Cerebellum (tissue), 4 donors: ENCODE measurements at places on chromosomes 16 and 17.

- no peak for DNase-seq
Measured at GRCh38 chr16:30846649-30847402, 47.1 kb downstream of the BCL7C start.

DNA sequence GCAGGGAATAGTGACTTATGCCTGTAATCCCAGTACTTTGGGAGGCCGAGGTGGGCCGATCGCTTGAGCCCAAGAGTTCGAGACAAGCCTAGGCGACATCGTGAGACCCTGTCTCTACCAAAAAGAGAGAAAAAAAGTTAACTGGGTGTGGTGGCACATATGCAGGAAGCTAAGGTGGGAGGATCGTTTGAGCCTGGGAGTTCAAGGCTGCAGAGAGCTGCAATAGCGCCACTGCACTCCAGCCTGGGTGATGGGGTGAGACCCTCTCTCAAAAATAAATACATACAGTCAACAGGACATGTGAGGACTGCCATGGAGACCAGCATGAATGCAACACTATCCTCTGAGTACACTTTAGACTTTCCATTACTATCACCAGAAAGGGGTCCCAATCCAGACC is 15.4 kb upstream of the ST6GALNAC2 start:
- DNase-seq, result no peak

- no peak for DNase-seq
Measured at GRCh38 chr17:68710976-68711375, 109.8 kb upstream of the FAM20A start.

GRCh38 chr17:38325221-38325851 is 18.4 kb downstream of the GPR179 start:
- no peak for DNase-seq

DNA sequence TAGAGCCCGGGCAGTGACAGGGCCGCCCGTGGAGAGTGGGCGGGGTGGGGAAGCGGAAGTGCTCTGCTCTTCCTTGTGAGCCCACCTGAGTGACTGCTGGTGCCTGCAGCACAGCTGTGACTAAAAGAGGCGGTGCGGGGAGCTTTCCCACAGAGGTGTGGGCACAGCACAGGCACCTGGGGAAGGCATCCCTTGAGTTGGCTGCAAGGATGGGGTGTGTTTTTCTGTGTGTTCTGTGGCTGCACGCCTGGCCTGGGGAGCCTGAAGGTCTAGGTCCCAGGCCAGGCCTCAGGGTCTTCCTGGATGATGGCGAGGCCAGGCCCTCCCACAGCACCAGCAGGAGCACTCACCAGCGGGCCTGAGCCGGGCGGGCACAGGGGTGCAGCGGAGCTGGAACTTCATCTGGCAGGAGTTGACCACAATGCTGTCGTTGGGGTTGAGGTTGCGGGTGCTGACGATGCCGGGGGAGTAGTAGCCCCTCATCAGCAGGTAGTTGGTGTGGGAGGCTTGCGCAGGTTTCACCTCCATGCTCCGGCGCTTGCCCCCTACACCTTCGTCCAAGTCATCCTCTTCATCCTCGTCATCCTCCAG is 67.1 kb downstream of the IL21R start:
- DNase-seq, result no peak

DNA sequence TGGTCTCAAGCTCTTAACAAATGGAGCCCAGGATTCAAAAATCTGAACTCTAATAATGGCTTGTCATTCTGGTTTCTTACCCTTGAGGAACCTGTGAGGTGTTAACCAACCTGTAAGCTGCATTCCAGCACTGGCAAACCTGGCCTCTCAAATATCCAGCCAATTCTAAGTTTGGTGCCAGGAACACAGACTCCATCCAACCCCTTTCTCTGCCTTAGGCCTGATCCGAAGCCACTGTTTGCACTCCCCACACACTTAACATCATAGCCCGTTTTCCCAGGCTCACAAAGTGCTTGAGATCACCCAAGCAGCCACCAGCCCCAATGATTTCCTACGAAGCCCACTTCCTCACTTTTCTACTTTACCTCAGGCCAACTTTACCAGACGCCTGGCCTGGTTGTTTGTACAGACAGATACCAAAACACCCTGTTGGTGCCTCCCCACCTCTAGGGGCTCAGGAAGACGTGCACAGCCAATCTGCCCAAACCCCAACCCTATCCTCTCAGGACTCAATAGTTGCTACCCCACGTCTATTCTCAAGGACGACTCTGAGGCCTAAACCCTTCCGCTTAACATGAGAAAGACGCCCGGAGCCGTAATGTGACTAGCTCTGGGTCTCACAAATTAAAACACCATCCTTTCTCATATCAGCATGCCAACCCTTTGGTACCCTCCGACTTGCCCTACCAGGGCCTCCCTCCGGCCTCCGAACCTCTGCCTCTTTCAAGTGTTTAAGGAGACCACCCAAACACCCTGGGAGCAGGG is 3.2 kb upstream of the PER1 start:
- DNase-seq, result no peak

- peak; percentile 89 for DNase-seq
Measured at GRCh38 chr17:81020767-81021497, 14.0 kb upstream of the BAIAP2 start.

GRCh38 chr17:13734880-13735279 is 133.2 kb upstream of the HS3ST3A1 start:
- no peak for DNase-seq

DNA sequence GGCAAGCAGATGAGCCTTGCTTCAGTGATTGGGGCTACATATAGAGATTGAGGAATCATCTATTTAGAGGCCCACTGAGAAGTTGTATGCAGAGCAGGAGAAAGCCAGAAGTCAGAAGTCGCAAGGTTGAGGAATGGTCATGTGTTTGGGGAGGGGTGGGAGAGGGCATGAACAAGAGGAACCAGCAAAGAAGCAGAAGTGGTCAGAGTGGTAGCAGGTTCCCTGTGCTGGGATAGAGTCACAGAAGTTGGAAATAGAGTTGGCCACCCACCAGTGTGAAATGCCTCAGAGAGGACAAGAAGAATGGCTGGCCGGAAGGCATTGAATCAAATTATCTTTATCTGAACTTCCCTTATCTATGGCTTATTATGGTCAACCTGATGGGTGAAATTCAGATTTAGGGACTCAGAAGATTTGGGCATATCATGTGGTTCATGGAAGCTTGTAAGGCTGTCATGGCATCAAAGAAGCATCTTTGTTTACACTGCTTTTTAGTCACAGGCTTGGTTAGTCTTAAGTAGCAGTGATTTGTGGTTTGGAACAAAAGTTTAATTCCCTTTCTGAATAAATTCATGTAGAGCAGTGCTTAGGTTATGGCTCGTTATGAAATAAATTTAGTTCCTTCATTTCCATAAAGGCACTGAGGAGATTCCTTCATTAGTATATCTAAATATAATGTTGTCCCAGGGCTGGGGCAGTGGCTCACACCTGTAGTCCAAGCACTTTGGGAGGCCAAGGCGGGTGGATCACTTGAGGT is 19.7 kb downstream of the MAP3K3 start:
- no peak for DNase-seq

DNA sequence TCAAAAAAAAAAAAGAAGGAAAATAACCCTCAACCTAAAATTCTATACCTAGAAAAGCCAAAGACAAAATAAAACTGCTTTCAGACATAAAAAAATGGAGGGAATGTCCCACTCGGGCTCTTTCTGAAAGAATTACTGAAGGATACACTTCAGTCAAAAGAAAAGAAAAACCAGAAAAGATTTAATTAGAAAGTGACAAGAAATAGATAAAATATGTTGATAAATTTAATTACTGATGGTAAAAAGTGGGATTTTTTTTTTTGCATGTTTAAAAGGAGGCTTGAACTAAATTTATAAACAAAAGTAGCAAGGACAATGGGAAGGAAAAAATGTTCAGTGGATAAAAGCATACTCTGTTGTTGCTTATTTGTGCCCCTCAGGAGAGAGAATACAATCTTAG is 89.1 kb downstream of the OR1D5 start:
- DNase-seq, result no peak

DNA sequence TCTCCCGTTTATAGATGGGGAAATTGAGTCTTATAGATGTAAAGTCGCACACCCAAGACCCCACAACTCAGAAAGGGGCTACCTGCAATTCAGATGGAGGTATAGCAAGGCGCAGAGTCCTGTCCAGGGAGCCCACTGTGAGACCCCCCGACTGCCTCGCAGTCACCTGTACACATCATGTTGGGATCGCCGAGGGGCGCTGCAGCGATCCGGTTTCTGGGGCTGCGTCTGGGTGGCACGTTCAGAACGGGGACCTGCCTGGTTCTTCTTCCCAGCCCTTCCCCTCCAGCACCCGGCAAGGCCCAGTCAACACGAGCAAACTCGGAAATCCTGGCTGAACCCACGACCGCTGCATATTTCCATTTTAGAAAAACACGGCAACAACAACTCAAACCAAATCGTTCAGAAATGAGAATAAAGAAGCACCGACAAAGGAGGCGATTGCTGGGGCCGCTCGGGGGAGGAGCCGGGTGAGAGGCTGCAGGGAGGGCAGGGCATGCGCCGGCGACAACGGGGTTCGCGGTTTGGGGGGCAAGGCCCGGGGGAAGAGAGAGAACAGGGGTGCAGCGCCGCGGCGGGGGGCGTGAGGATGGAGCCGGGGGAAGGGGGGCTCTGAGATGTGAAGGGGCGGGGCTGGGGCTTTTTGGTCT is 643 bp downstream of the HSDL1 start:
- DNase-seq, result peak; percentile 18

GRCh38 chr16:61617219-61617783 is 418.9 kb downstream of the CDH8 start:
- DNase-seq, result no peak

DNA sequence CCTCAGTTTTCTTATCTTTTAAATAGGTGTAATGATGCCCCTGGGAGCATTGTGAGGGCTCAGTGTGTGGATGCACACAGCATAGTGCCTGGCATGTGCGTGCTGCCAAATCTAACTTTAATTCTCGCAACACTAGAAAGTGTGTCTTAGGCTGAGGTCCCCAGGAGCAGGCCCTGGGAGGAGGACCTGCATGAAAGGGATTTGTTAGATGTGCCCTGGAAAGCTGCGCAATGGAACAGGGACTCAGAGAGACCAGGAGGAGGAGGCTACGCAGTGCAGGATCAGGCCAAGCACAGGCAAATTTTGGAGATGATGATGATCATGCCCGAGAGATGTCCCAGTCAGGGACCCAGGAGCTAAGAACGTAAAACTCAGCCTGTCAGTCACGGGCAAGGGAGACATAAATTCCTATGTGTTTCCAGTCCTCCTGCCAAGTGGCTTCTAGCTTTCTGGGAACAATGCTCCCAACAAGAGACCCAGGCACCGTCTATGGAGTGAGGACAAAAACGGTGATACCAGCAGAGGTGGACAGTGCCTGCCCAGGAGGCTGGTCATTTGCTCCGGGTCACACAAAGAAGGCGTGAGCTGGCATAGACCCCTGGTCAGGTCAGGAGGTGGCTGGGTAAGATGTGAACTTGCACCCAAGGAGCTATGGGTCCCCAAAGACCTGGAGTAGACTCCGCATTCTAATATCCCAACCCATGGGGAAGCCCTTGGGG is 352.2 kb upstream of the TNRC6C start:
- no peak for DNase-seq

DNA sequence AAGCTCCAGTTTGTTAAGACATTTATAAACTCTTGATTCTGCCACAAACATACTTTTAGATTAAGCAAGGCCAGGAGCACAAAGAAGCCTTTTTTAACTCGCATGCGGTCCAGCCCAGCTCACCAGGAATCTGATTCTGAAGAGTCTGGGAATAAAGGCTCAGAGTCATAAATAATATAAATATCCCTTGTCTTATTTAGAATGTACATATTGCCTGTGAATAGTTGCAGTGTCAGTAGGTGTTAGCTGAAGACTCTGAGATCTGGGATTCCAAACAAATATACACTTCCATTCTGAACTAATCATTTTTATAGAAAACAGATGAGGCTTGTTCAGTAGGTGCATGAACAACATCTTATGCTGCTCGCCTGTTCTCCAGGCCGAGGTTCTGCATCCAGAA is 59.1 kb upstream of the ELAC2 start:
- DNase-seq, result no peak

DNA sequence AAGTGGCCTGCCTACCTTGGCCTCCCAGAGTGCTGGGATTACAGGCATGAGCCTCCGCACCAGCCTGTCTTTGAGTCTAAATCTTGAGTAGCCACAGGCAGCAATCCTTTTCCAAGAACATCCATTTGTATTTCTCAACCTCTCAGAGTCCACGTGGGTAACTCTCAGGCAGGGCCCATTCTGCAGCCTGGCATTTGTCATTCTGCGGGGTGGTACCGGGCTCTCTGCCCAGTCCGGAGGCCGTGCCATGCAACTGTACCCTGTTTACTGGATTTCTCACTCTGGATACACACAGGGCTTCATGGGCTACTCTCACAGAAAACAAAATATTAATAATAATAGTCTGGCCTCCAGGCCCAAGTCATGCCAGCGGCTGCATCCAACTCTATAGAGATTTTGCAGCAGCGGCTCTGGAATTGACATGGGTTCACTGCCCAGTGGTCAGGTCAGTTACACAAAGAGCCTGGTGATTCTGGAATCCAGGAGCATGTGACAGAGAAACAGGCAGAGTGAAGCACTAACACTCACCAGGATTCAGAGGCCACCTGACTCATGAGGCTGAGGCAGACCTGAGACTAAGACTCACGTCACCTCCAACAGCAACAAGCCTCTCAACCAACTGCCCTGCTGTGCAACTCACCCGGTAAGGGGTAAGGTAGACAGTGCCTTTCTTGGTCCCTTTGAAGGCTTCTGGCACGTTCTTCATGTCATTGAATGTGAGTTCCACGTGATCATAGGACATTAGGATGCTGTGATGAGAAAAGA is 4.0 kb downstream of the WBP2 start:
- DNase-seq, result peak; percentile 51

DNA sequence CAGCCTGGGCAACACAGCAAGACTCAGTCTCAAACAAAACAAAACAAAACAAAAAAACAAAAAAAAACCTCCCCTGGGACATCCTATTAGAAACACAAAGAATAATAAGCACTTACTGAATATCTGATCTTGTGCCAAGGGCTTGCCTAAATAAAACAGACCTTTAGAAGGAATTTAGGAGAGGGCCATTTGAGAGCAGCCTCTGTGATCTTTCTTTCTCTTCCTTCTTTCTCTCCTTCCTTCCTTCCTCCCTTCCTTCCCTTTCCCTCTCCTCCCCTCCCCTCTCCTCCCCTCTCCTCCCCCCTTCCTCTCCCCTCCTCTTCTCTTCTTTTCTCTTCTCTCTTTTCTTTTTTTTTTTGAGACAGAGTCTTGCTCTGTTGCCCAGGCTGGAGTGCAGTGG is 12.3 kb downstream of the ITGAL start:
- no peak for DNase-seq

GRCh38 chr17:71251951-71252350 is 868.9 kb upstream of the SOX9 start:
- no peak for DNase-seq

DNA sequence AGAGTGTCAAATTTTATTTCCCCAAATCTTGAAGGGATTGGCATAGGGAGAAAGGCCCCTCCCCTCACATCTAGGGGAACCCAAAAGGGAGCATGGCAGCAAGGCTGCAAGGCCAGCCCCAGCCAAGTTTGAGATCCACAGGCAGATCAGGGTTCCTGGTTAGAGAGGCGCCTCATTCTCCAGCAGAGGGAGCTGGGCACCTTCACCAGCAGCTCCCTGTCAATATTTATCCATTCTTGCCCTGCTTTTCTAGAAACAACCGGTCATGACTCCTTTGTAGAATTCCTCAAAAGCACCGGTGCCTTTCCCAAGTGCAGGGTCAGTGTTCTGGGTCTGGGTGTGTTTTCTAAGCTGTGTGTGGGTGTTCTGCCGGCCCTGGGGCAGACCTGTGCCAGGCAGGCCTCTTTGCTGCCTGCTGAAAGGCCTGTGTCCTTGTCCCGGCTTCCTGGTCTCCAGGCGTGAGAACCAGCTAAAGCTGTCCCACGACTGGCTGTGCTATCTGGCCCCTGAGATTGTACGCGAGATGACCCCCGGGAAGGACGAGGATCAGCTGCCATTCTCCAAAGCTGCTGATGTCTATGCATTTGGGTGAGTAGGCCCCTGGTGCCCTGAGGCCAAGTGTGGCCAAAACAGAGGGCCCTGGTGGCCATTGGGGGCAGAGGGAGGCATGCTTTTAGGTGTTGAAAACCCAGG is 21.2 kb upstream of the LGALS9 start:
- DNase-seq, result no peak
